Glomerular endothelial cell (primary cell): ENCODE measurements at places on chromosomes 2 and 18.
A peak's percentile ranks its signal among the peaks of the same experiment; 100 is the strongest.

DNA sequence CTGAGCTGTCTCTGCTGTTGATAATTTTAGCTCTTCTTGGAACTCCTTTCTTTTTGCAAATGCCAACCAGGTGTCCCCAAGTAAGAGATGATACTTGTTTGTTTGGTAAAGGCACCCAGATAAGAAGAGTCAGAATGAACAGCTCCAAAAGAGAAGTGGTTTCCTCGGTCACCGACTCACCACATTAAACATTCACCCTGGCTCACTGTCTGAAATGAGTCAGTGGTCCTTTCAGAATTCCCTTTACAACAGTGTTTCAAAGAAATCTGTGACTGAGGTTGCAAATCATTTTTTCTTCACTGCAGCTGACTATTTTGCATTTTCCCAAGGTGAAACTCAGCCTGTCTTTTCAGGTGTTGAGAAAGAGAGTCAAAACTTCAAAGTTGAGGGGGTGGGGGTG, 16.2 kb upstream of the CXCR4 start:
- DNase-seq = no peak

DNA sequence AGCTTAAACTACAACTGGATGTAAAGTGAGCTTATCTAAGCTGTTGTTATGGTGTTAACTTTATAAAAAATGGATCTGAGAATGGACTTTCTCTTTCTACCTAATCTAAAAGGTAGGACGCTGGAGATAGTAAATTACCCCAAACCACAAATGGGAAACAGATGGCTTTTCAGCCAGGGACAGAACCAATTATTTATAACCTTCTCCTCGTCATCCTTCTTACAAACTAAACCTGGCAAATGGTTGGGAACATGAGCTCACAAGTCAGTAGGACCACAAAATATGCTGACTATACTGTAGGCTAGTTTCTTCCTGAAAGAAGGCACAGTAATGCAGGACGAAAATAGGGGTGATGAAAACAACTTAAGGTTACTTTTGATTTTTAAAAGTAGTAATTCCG, 32.7 kb upstream of the ZDBF2 start:
- no peak for DNase-seq

DNA sequence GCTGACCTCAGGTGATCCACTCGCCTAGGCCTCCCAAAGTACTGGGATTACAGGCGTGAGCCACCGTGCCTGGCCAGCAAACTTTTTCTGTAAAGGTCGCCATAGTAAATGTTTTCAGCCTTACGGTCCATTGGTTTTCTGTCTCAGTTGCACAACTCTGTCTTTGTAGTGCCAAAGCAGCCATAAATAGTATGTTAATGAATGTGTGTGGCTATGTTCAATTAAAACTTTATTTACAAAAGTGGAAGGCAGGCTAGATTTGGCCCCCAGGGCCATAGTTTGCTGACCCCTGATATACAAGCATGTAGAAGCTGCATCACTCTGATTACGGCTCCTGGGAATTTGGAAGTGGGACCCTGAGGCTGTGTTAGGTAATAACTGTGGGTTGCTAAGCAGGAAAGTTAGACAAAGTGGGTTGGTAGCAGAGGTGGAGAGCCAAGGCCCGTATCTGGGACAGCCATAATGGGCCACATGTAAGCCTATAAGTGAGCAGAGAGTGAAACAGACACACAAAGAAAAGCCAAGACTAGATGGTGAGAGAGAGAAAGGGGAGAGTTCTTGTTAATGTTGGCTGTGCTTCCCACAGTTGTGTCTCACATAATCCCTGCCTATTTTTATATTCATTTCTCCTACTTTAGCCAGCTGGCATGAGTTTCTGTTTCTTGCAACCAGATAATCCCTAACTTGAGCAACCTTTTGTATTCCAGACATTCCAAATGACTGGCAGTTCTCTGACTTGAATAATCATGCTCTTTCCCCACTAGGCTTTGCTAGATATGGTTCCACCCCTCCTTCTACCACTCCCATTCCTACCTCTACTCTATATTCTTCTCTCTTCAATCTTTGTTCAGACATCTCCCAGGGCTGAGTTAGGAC, 223.3 kb upstream of the STON1 start:
- DNase-seq = no peak

- DNase-seq = peak; percentile 96
Observed at GRCh38 chr18:8730080-8730827, 24.9 kb downstream of the MTCL1 start.

GRCh38 chr2:196468394-196468793, 171.1 kb upstream of the CCDC150 start:
- DNase-seq = no peak

- no peak for DNase-seq
Observed at GRCh38 chr2:145350011-145350410, 830.1 kb upstream of the ZEB2 start.

DNA sequence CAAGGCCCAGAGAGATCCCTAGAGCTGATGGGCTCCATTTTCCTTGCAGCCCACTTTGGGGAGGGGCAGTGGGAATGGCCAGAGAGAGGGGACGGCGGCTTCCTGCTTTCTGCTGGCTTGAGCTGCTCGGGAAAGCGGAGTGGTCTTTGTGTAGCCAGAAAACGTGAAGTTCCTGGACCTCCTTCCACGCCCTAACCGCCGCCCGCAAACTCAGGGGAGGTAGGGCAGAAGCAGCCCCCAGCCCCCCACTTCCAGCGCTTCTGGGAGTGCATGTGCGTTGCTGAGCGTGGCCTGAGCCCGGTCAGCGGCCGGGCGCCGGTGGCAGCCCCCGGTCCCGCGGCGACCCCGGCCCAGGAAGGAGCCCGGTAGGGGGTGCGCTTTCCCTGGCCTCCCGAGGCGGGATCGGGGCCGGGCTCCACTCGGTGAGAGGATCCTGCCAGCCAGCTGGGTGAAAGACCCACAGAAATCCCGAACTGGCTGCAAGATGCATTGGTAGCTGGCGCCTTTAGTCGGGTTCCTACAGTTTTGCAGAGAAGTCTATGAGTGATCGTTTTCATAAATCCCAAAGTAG, 25.3 kb upstream of the BOD1L2 start:
- DNase-seq = no peak

- DNase-seq = no peak
Observed at GRCh38 chr2:26723475-26723874, 31.0 kb downstream of the KCNK3 start.

- no peak for DNase-seq
Observed at GRCh38 chr2:154158101-154158500, 286.4 kb downstream of the GALNT13 start.

DNA sequence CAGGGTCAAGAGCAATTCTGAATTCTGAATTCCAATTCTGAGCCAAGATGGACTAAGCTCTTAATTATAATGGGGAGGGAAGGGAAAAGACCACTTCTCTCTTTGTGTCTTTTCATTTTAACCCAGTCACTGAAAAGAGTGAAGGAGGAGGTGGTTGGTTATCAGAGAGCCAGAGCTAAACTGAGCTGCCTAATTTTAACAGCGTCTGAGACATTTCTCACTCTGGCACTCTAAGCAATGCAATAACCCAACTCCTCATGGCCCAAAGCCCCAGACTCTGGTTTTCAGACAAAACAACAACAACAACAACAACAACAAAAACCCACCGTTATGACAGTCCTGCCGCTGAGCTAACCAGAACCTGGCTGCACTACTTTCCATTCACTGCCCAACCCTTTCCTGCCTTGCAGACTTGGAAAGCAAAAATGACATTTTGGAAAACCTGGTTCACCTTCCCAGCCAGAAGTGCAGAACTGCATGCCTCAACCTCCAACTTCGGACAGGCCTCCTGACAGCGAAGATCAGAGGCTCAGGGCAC, 1.0 kb downstream of the CHST10 start:
- no peak for DNase-seq

- no peak for DNase-seq
Observed at GRCh38 chr2:205720451-205720902, 38.2 kb downstream of the NRP2 start.

- DNase-seq = no peak
Observed at GRCh38 chr2:98720286-98720685, 10.6 kb downstream of the MGAT4A start.

- DNase-seq = no peak
Observed at GRCh38 chr2:226835420-226835795, 446 bp upstream of the RHBDD1 start.
